Sigmoid colon (tissue), 7 donors: ENCODE measurements at places on chromosomes 7 and 10. TPM values are rescaled to one million over a fixed set of nuclear protein-coding genes. Genes with fewer than 3 reads are reported as not detected.

DNA sequence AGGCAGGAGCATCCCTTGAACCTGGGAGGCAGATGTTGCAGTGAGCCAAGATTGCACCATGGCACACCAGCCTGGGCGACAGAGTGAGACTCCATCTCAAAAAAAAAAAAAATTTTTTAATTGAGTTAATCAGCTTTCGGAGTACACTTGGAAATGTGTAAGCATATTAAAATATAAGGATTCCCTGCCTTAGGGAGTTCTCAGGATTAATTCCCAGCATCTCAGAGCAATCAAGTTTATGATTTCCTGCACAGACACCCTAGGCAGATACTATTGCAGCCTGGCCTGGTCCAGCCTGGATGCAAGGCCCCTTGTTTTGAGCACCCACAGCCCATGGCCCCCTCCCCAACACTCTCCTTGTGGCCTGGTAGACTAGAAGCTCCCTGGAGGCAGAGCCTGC, 39.8 kb downstream of the GFRA1 start:
- no peaks in the 10 kb centered on the region for H3K36me3 ChIP-seq
- DNase-seq = no peak
- peaks cover 10% of the 10 kb centered on the region for H3K4me1 ChIP-seq
- no peak overlapping the region for H3K4me3 ChIP-seq
- no peaks in the 10 kb centered on the region for H3K27me3 ChIP-seq

DNA sequence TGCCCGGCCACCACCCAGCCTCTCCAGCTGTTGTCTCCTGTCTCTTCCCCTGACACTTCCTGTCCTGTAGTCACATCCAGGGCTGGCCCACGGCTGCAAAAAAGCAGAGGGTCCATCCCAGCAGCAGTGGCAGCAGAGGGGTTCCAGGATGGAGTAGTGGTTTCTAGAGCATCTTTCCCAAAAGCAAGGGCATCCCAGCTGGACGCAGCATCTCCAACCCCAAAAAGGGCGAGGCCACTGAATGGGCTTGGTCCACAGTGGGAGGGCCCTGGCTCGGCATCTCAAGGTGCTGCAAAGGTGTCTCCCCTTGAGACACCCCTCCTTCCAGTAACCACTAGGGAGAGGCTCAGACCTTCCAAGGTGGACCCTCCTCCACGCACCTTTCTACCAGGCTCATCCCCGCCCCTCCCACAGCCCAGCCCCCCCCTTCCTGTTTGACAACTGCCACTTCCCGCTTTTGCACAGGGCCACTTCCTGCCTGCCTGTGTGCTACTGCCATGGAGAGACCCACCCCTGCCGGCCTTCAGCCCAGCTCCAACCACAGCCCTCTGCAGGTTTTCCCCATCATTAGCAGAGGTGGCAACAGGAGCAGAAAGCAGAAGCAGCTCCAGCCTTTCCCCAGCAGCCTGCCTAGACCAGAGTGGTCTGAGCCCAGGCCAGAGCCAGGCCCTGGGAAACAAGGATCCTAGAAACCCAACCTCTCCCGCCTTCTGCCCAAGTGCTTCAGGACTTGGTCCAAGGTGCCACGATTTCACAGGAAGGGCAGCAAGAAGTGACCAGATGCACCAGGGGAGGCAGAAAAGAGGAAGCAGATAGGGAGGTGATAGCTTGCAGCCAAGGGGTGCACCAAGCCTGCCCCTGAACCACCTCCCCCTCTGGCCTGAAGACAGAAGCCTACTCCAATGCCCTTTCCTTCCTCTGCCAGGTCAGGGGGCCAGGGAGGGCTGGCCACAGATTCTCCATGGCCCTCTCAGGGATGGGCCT, 8.6 kb downstream of the CAMK2G start:
- no peak overlapping the region for H3K4me3 ChIP-seq
- H3K27ac ChIP-seq = peak overlapping the region; percentile 92
- H3K36me3 ChIP-seq = peaks cover 12% of the 10 kb centered on the region
- peaks cover 99% of the 10 kb centered on the region for H3K4me1 ChIP-seq
- no peaks in the 10 kb centered on the region for H3K27me3 ChIP-seq

GRCh38 chr7:16471933-16472332, 6.4 kb upstream of the SOSTDC1 start:
- H3K4me3 ChIP-seq = no peak overlapping the region
- H3K4me1 ChIP-seq = no peaks in the 10 kb centered on the region
- no peak overlapping the region for H3K27ac ChIP-seq
- no peaks in the 10 kb centered on the region for H3K27me3 ChIP-seq
- no peaks in the 10 kb centered on the region for H3K36me3 ChIP-seq
- DNase-seq = no peak

DNA sequence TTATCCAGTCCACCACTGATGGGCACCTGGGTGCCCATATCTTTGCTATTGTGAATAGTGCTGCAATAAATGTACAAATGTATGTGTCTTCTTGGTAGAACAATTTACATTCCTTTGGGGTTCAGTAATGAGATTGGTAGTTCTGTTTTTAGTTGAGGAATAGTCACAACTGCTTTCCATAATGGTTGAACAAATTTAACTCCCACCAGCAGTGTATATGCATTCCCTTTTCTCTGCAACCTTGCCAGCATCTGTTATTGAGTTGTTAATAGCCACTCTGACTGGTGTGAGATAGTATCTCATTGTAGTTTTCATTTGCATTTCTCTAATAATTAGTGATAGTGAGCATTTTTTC, 27.8 kb downstream of the COA1 start:
- H3K27me3 ChIP-seq = no peaks in the 10 kb centered on the region
- DNase-seq = no peak
- no peaks in the 10 kb centered on the region for H3K36me3 ChIP-seq
- H3K27ac ChIP-seq = peak overlapping the region; percentile 43
- H3K4me1 ChIP-seq = peaks cover 6% of the 10 kb centered on the region

DNA sequence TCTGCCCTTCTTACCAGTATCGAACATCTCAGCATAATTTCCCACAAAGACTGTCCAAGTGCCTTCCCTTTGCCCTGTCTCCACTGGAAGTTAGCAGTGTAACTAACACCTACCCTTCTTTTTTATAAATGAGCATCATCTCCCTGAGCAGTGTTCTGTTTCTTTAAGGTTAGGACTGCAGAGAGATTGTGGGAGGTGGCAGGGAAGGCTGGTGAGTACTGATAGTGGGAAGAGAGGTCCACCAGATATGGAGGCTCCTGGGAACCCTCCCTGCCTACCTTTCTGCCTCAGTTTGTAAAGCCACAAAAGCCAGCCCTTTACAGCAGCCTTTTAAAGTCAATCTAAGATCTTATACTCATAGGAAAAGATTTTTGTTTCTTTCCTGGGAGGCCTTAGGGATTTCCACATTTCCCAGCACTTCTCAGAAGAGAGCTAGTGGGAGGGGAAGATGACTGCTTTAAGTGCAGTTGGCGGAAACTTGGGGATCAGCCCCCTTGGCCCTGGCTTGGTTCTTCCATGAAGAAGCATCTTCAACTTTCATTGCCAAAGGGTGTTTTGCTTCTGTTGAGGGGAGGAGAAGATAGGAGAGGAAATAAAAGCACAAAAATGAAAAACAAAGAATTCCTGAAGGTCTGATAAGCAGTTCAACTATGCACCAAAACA, 36.6 kb upstream of the CALD1 start:
- peak overlapping the region; percentile 60 for H3K27ac ChIP-seq
- H3K4me1 ChIP-seq = no peaks in the 10 kb centered on the region

DNA sequence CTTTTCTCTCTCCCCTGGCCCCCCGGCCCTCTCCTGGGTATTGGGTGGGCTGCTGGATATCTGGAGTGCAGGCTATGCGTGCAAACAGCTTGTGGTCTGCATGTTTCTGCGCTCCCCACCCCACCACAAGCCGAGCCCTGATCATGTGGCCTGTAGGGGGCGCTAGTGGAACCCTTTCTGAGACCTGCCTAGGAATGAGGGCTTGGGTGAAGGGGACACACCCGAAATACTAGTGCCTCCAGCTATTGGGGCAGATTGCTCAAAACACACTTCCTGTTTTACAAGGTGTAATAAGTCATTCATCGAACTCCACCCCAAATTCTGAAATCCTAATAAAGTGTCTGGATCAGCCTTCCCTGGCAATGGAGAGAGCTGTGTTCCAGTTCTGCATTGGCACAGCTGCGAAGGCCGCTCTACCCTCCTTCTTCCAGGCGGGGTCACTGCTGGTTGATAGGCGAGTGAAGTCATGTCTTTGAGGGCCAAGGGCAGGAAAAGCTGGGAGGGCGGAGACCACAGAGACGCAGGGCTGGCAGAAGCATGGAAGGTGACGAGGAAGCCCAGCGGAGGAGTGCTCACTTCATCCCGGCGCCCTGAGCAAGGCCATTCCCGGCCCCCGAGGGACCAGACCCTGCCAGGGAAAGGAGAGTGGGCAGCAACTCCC, 19.8 kb upstream of the PRRT4 start:
- H3K4me1 ChIP-seq = no peaks in the 10 kb centered on the region
- no peak overlapping the region for H3K4me3 ChIP-seq
- no peaks in the 10 kb centered on the region for H3K27me3 ChIP-seq
- no peaks in the 10 kb centered on the region for H3K36me3 ChIP-seq
- DNase-seq = no peak

GRCh38 chr7:105532709-105533460, 884 bp downstream of the RINT1 start:
- H3K36me3 ChIP-seq = peaks cover 23% of the 10 kb centered on the region
- H3K4me3 ChIP-seq = peak overlapping the region; percentile 76
- no peaks in the 10 kb centered on the region for H3K27me3 ChIP-seq
- DNase-seq = no peak
- H3K27ac ChIP-seq = peak overlapping the region; percentile 85

GRCh38 chr10:72793752-72794151, 99.8 kb upstream of the OIT3 start:
- no peaks in the 10 kb centered on the region for H3K27me3 ChIP-seq
- no peaks in the 10 kb centered on the region for H3K4me1 ChIP-seq
- no peak overlapping the region for H3K27ac ChIP-seq
- no peaks in the 10 kb centered on the region for H3K36me3 ChIP-seq
- DNase-seq = no peak

- H3K4me3 ChIP-seq = no peak overlapping the region
- H3K4me1 ChIP-seq = no peaks in the 10 kb centered on the region
- DNase-seq = no peak
- peaks cover 3% of the 10 kb centered on the region for H3K27me3 ChIP-seq
- no peak overlapping the region for H3K27ac ChIP-seq
Observed at GRCh38 chr10:112390125-112390703, 16.3 kb downstream of the ACSL5 start.

- H3K27me3 ChIP-seq = no peaks in the 10 kb centered on the region
- H3K4me1 ChIP-seq = no peaks in the 10 kb centered on the region
- no peaks in the 10 kb centered on the region for H3K36me3 ChIP-seq
- H3K27ac ChIP-seq = no peak overlapping the region
- no peak for DNase-seq
Observed at GRCh38 chr7:108270385-108271015, 140.3 kb upstream of the LAMB4 start.

DNA sequence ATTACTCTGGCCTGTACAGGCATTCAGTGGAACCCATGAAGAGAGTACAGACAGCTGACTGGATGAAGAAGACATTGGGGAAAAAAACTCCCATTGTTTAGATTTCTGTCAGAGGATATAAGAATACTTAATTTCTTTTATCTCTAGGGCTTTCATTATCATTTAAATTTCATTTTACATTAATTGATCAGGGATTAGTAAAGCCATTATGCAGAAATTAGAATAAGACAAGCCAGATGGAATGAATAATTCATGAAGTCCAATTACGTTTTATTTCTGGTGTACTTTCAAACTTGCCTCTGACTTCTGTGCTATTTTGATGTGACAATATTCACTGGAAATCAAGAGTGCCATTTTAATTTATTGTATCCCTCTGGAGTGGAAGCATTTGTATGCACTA, 247.0 kb downstream of the SLC25A13 start:
- DNase-seq = no peak
- H3K27ac ChIP-seq = no peak overlapping the region
- no peaks in the 10 kb centered on the region for H3K27me3 ChIP-seq
- H3K36me3 ChIP-seq = no peaks in the 10 kb centered on the region
- no peak overlapping the region for H3K4me3 ChIP-seq

DNA sequence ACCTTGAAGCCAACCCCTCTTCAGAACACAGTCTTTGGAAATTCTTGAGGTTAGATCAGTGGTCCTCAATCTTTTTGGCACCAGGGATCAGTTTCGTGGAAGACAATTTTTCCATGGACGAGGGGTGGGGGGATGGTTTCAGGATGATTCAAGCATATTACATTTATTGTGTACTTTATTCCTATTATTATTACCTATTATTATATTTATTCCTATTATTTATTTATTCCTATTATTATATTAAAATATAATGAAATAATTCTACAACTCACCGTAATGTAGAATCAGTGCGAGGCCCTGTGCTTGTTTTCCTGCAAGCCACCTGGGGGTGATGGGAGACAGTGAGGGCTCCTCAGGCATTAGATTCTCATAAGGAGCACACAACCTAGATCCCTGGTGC, 17.9 kb downstream of the CAMK1D start:
- H3K36me3 ChIP-seq = no peaks in the 10 kb centered on the region
- H3K4me1 ChIP-seq = no peaks in the 10 kb centered on the region
- no peak overlapping the region for H3K27ac ChIP-seq

DNA sequence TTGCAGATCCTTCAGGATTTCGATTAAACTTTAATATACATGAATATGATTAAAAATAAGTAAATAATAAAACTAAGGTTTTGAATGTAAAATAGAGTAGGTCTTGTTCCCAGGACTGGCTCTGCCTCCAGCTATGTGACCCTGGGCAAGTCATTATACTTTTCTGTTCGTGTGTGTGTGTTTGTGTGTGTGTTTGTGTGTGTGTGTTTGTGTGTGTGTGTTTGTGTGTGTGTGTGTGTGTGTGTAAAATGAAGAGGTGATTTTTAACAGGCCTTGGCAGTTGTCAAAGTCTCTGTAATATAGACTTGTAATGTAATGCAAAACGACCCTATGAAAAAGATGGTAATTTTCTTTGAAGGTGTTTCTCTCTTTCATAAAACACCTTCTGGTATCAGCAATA, 79.2 kb downstream of the HGF start:
- H3K36me3 ChIP-seq = no peaks in the 10 kb centered on the region
- H3K27ac ChIP-seq = no peak overlapping the region
- no peaks in the 10 kb centered on the region for H3K27me3 ChIP-seq
- DNase-seq = no peak
- no peak overlapping the region for H3K4me3 ChIP-seq

- no peak for DNase-seq
- no peaks in the 10 kb centered on the region for H3K27me3 ChIP-seq
- H3K27ac ChIP-seq = no peak overlapping the region
- H3K36me3 ChIP-seq = no peaks in the 10 kb centered on the region
- H3K4me1 ChIP-seq = peaks cover 13% of the 10 kb centered on the region
- H3K4me3 ChIP-seq = no peak overlapping the region
Observed at GRCh38 chr7:154744861-154745258, 258.1 kb downstream of the PAXIP1 start.

DNA sequence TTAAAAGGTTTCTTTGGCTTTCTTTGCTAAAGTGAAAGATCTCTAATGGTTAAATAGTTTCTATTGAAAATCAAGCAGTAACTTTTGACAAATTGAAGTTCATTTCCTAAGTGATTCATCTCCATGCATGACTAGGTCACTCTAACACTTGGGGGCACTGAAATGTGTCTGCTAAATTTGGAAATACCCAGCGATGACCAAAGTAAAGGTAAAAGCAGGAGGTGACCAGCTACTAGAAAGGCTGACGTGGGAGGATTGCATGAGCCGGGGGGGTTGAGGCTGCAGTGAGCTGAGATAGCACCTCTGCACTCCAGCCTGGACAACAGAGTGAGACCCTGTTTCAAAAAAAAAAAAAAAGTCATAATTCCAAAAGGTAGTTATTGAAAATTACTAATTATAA, 111.8 kb upstream of the GPR141 start:
- no peaks in the 10 kb centered on the region for H3K4me1 ChIP-seq
- H3K27me3 ChIP-seq = no peaks in the 10 kb centered on the region
- H3K36me3 ChIP-seq = no peaks in the 10 kb centered on the region

The UNCX gene
- not detected for total RNA-seq

The WAPL gene
- total RNA-seq = 36.9 TPM

The GIMAP5 gene
- 17.2 TPM for total RNA-seq

The SFRP5 gene
- 24.6 TPM for total RNA-seq

The URGCP gene
- 32.7 TPM for total RNA-seq

The ATP5F1C gene
- total RNA-seq = 356 TPM

The PAPOLB gene
- total RNA-seq = 0.49 TPM

The GRM8 gene
- total RNA-seq = not detected

The CPVL gene
- 23.7 TPM for total RNA-seq

The MTPN gene
- 74.4 TPM for total RNA-seq
